CD8-positive, alpha-beta T cell (primary cell): ENCODE measurements at places on chromosomes 2 and 18.

DNA sequence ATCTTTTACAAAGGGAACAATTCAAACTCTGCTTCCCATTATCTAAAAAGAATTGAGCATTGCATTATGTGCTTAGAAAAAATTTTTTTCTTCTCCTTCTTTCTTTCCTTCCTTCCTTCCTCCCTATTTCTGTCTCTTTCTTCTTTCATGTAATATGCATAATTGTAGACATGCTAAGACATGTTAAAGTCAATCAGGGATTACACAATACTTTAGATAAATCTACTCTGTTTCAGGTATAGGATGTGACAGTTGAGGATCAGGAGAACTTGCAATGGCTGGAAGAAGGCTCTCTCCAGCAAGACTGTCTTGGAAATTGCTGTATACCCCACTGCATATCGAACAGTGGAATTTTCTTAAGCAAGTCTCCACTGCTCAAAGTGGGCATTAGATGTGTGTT is 9.0 kb upstream of the SPAG16 start:
- no peak for DNase-seq

DNA sequence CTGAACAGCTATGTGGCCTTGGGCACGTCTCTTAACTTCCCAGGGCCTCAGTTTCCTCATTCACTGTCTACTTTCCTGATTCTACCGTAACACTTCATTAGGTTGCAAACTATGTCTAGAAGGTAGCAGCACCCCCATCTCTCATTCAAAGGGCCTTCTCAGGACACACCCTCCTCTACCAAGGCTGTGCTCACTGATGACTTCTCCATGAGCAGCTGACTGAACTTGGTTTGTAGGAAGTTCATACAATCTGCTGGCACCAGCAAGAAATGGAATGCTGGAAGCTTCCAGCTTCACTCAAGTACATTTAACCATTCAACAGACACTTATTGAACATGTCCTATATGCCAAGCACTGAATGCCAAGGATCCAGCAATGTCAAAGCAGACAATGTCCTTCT is 250.8 kb upstream of the CTAGE1 start:
- DNase-seq = no peak

DNA sequence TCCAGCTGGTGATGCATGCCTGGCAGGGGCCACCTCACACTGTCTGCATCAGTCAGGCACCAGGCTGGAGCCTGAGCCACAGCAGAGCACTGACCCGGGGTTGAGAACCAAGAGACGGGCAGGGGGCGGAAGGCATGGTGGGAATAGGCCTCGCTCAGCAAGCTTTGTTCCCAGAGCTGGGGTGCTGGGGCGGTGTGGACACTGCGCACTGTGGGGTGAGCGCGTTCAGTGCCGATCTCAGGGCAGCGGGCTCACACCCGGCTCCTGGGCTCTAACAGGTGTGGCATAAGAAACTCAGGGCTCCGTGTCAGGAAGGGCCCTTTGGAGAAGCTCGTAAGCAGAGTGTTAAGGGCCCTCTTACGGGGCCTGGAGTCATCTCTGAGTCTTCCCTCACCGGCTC is 15.7 kb downstream of the SH3RF3 start:
- no peak for DNase-seq

- no peak for DNase-seq
These were observed 1046.0 kb upstream of the TMEFF2 start for GRCh38 chr2:193240752-193241151.

DNA sequence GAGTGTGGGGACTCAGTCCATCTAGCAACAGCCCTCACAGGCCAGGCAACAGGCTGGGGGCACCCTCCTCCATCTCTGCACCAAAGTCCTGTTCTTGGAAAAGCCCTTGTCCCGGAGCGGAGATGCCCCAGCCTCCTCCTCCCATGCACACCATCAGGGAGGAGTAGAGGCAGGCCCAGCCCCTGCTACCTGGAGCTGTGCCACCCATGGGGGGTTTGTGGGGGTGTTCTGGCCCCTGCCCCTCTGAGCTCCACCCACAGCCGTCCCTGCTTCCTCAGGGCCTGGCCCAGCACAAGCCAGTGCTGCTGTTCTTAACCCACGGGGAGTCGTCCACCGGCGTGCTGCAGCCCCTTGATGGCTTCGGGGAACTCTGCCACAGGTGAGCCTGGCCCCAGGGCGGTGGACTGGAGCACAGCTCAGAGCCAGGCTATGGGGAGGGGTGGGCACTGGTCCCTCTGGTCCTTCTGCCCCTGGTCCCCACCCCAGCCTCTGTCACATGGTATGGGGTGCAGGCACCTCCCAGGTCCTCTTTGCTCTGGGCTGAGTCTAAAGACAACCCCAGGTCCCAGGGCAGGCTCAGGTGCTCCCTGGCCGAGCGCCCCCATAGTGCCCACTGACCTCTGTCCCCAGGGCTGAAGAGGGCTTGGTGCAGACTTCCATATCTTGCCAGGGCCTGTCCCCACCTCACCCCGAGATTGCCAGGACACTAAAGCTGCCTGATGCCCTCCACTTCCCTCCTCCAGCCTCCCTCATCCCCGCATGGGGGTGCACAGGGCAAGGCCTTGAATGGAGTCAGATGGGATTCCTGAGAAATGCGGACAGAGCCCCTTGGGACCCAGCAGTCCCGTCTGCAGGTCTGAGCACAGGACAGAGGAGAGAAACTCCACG is 2.7 kb downstream of the AGXT start:
- DNase-seq = no peak

GRCh38 chr2:95039363-95039762 is 13.9 kb downstream of the MAL start:
- DNase-seq = no peak

- no peak for DNase-seq
These were observed 114.1 kb downstream of the BCL11A start for GRCh38 chr2:60439219-60439974.

DNA sequence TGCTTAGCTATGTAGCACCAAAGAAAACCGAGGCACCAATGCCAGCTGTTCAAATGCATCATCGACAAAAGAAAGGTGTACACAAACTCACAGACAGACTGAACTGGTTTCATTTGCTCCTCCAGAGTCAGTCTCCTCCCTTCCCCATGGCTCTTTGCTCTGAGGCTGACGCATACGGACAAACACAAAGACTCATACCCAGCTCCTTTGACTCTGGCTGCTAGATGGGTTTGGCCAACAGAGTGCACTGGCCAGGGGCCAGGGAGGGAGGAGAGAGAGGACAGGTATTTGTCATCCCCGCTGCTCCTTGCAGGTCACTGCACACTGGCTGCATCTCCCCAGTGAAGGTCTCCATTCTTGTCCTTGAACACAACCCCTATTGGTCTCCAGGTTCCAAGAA is 40.7 kb downstream of the DNER start:
- DNase-seq = no peak

- no peak for DNase-seq
These were observed 186.8 kb upstream of the PGAP1 start for GRCh38 chr2:197113275-197113711.

DNA sequence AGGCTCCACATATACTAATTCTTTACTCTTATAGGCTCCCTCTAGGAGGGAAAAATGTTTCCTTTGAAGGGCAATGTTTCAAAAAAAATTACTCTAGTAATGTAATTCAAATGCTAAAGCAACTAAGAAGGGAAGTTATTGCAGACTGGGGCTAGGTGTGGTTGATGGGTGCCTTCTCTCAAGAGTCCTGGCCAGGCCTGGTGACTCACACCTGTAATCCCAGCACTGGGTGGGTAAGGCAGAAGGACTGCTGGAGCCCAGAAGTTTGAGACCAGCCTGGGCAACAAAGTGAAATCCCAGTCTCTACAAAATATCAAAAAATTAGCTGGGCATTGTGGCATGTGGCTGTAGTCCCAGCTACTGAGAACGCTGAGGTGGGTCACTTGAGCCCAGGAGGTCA is 31.2 kb upstream of the CDKL4 start:
- no peak for DNase-seq

- no peak for DNase-seq
These were observed 101.2 kb upstream of the FSHR start for GRCh38 chr2:49255409-49255971.

- DNase-seq = no peak
These were observed 12.4 kb downstream of the SLC66A2 start for GRCh38 chr18:79939096-79939495.

DNA sequence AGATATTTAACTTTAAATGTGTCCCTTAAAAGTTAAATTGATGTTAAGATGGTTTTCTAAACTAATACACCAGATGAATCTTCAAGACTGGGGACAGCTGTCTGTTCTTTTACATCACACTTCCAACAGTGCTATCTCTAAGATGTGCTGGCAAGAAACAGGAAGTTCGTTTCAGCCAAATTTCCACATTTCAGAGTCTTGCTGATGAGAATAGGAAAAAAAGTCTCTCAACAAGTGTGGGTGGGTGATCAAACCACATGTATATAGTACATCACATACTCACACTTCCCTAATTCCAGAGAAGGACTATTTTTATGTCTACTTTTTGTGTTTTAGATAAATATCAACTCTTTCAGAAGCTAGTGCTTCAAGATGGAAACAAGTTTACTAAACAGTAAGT is 1712.8 kb upstream of the TMEFF2 start:
- DNase-seq = no peak

DNA sequence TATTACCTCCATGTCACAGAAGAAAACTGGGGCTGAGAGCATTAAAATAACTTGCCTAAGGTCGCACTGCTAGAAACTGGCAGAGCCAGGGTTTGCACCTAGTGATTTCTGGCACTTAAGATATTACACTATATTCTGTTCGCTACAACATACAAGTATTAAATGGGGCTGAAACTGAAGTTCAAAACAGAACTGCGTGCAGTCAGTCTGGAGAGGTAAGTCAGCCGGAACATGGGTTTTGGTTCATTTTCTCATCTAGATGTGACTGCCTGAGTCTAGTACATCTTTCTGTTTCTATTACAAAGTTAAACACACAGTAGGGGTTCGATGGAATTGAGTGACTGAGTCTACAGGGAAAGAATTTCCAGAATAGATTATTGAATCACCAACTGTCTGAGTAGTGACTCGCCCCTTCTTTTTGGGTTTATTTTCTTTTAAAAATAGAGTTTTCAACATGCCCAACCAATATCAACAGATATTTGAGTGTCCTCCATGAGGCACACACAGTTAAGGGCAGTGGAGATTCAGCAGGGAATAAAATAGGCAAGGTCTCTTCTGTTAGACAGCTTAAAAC is 150.8 kb downstream of the RNF152 start:
- no peak for DNase-seq

GRCh38 chr2:230335461-230335863 is 8.5 kb downstream of the SP140L start:
- no peak for DNase-seq
